ENCODE measurements at places on chromosomes 12 and 14.

- DNase-seq, result no peak
These were observed 127.7 kb downstream of the LLPH start for GRCh38 chr12:66002812-66003211.

DNA sequence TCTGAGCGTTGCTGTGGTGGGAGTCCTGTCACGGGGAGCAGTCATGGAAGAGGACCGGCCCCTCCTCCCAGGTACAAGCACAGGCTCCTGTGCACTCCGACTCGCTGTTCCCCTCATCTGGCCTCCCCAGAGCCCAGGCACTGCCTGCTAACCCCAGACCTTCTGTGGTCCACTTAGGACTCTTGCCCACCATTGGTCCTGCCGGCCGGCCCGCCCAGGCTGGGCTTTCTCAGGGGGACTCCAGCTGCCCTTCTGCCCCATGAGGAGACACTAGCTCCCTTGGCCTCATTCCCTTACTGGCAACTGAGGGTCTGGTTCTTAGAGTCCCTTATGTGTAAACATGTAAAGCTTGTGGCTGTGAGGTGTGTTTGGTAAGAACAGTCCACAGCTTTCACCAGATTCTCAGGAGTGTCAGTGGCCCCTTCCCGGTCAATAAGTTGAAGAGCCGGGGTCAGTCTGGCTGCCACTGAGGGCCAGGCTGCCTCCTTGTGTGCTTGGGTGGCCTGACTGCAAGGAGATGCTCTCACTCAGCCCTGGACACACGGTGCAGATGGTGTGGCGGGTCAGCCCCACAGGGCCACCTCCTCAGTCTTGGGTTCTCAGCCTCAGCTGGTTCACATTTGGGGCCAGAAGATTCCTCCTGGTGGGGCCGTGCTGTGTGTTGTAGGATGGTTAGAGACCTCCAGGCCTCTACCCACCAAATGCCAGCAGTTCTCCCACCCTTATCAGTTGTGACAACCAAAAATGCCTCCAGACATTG, 43.6 kb downstream of the DDX51 start:
- DNase-seq, result no peak

DNA sequence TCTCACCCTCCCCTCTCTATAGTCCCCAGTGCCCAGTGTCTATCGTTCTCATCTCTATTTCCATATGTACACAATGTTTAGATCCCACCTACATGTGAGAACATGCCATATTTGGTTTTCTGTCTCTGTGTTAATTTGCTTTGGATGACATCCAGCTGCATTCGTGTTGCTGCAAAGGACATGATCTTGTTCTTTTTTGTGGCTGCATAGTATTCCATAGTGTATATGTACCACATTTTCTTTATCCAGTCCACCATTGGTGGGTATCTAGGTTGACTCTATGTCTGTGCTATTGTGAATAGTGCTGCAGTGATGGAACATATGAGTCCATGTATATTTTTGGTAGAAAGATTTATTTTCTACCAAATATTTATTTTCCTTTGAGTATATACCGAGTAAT, 45.7 kb downstream of the ACSS3 start:
- no peak for DNase-seq

- no peak for DNase-seq
These were observed 41.7 kb downstream of the TRIM9 start for GRCh38 chr14:51053157-51053556.

GRCh38 chr14:104103061-104103445, 17.6 kb downstream of the ASPG start:
- no peak for DNase-seq

DNA sequence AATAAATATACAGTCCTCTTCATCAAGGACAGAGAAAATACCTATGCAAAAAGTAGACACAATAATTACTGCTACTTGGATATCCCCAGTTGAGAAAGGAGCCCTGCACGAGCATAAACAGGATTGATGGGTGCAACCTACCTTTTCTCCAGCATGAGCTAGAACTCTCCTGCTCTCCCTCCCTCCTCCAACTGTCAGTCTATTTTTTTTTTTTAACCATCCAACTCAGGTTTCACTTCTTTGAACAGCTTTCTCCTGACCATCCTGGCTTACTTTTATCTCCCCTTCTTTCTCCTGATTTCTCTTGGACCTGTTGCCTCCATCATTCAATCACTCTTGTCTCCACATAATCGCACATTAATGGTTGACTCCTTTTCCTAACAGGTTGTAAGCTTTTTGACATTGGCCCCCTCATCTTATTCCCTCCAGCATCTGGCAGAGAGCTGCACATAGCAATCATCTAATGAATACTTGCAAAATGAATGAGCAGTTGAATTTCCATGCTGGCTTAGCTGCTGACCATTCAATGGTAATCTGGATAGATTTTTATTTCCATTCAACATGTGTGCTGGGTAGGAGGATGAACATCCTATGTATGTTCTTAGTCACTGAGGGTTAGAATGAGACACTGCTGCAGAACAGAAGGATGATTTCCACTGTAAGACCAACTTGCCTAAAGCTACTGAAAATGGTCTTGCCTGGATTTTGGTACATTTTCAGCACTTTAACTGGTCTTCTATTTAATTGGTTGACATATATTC, 24.4 kb downstream of the MYBPC1 start:
- no peak for DNase-seq

GRCh38 chr12:106764738-106765137, 9.7 kb upstream of the RIC8B start:
- no peak for DNase-seq

DNA sequence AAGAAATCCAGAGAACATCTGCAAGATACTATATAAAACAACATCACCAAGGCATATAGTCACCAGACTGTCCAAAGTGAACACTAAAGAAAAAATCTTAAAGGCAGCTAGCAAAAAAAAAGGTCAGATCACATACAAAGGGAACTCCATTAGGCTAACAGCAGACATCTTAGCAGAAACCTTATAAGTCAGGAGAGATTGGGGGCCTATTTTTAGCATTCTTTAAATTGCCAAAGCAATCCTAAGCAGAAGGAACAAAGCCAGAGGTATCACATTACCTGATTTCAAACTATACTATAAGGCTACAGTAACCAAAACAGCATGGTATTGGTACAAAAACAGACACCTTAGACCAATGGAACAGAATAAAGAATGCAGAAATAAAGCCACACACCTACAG, 92.5 kb downstream of the IPO8 start:
- no peak for DNase-seq

DNA sequence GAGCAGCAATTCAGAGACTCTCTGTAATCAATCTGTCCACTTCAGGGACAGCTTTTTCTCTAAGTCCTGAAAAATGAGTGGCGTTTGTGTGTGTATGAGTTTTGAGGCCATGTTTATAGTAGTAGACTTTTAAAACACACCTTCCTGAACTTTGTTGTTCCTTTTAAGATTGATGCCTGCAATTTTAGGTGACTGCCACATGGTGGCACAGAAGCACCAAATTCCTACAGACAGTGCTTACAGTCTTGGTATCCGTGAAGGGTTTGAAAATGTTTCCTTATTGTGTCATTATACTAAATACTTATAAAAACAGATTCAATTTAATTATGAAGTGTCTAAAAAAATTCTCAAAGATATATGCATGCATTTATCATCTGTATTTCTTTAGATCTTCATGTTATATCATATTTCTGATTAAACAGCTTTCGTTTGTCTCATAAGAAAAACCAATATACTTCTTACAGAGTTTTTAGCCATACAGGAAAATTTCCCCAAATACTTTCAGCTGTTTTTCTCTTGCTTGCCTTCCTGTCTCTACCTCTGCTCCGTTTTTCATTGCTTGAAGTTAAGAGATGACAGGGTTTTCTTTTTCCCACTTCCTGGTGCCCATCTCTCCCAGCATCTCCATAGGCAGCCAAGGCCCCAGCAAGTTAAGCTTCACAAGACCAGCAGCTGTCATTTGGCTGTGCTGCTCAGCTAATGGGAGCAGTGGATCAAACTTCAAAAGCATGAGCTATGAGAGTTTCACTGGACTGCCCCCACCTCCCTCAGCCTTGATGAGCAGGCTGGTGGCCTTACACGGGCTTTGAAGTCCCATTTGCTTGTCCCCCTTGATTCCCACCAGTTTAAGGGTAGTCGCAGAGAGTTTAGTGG, 259.6 kb downstream of the AKAP6 start:
- DNase-seq, result no peak

DNA sequence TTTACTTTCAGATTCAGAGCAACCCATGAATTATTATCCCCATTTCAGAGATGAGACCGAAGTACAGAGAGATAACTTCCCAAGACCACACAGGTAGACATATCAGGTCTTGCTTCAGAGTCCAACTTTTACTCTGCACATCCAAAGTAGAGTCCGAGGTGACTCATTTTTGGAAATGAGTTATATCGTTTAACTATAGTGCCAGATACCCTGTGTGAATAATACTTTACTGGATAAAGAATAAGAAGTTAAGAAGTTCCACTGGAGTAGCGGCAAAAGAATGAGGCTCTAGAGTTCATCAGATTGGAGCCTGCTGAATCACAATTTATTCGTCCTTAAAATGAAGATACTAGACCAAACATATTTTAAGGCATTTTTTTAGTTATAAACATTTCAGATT, 124.7 kb downstream of the EPS8 start:
- DNase-seq, result no peak

DNA sequence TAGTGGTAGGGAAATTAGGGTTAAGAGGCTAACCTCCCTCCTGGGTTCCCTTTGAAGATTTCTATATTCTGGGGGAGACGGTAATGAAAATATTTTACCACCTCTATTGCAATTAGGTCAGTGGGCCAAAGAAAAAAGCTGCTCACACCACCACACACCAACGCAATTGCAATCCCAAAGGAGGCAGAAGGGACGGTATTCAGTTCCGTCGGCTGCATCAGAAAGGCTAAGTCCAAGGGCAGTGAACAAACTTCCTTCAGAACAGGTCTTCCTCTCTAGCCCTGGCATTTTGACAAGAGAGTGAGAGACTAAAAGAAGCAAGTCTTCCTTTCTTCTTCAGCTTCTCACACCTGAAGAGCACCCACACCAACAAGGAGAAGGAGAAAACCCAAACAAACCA, 51.2 kb downstream of the OTX2 start:
- DNase-seq, result no peak

- no peak for DNase-seq
These were observed 9.2 kb upstream of the PLEKHD1 start for GRCh38 chr14:69475194-69475818.

GRCh38 chr12:122452701-122453285, 30.3 kb upstream of the CLIP1 start:
- no peak for DNase-seq

DNA sequence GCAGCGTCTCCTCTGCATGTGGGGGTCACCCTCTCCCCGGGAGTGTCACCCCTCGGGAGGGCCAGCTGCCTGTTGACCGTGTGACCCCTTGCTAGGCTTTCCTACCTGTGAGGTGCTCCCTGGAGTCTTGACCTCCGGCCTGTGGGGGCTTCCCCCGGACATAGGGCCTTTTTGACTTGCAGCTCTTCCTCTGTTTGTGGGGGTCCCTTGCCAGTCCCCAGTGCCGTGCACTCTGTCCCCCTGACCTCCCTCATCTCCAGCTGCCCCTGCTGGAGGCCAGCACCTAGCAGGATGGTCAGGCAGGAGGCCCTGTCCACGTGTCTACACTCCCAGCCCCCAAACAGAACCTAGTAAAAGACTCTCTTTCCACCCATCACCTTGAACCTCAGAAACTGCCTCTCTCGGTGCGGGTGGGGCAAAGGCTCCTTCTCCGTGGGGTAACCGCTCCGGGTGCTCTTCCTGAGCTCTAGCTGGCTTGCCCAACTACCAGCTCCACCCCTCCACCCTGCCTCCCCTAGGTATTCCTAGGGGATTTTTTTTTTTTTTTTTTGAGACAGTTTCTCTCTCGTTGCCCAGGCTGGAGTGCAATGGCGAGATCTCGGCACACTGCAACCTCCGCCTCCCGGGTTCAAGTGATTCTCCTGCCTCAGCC, 810 bp downstream of the AACS start:
- no peak for DNase-seq

- no peak for DNase-seq
These were observed 58.1 kb upstream of the CCND2 start for GRCh38 chr12:4215229-4216186.
